Dermis blood vessel endothelial cell (primary cell): ENCODE measurements at places on chromosomes 2 and 18.

DNA sequence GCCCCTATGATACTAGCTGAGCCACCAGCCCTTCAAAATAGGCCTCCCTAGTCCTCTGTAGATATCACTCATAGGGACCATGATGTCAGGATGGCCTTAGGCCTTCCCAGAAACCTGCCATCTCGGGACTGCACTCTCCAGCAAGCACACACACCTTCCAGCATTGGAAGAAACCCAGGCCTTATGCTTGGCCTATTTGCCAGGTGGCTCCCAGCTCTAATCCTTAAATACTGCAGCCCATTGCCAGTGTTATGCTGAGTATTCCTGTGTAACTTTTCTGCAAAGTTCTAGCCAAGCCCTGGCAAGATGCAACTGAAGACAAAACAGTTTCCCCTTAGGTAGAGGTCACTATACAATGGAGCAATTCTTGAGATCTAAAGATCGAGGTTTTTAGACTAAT is 316.5 kb downstream of the SETBP1 start:
- no peak for DNase-seq

- no peak for DNase-seq
Observed at GRCh38 chr2:241008711-241009121, 10.3 kb downstream of the SNED1 start.

GRCh38 chr2:230444832-230445231 is 28.8 kb downstream of the SP100 start:
- no peak for DNase-seq

- peak; percentile 18 for DNase-seq
Observed at GRCh38 chr18:37553633-37554398, 11.8 kb downstream of the CELF4 start.

- no peak for DNase-seq
Observed at GRCh38 chr18:79867666-79868065, 69.9 kb downstream of the KCNG2 start.

GRCh38 chr2:184756885-184757284 is 158.6 kb downstream of the ZNF804A start:
- no peak for DNase-seq

DNA sequence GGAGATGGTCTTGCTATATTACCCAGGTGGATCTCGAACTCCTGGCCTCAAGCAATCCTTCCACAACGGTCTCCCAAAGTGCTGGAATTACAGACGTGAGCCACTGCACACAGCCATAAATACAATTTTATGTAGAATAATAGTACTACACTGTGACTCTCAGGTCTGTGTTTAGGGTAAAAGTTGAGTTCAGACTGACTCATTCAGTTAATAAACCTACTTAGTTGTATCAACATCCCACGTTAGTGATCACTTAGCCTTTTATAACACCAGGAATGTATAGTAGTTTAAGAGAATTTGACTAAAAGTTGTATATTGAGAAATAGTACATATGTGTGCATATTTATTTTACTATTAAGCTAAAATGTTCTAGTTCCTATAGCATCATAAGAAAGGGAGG is 237.5 kb downstream of the PHLPP1 start:
- no peak for DNase-seq
